ENCODE measurements at places on chromosomes 4 and X. TPM values are rescaled to one million over a fixed set of nuclear protein-coding genes. Genes with fewer than 3 reads are reported as not detected.

The GAGE1 gene
- total RNA-seq: not detected

The GAGE12H gene
- total RNA-seq: not detected

The TTC29 gene
- total RNA-seq: not detected

The UGT8 gene
- total RNA-seq: 0.62 TPM

The VCX3A gene
- not detected for total RNA-seq

The TRIM75 gene
- total RNA-seq: not detected

The NLGN4X gene
- not detected for total RNA-seq

The RRAGB gene
- 13.1 TPM for total RNA-seq

The FAM47C gene
- total RNA-seq: not detected

The EGFL6 gene
- not detected for total RNA-seq

The ASB12 gene
- total RNA-seq: 0.22 TPM

The WDR13 gene
- total RNA-seq: 49.1 TPM

The ATP2B3 gene
- total RNA-seq: not detected

The F8A1 gene
- total RNA-seq: 19.0 TPM

The FMR1NB gene
- total RNA-seq: not detected

The CDS1 gene
- total RNA-seq: 0.76 TPM

The DNAJB14 gene
- total RNA-seq: 52.1 TPM

The TLR10 gene
- total RNA-seq: 1.1 TPM

The RTL3 gene
- not detected for total RNA-seq

The FAM114A1 gene
- total RNA-seq: 0.50 TPM

The SPINK2 gene
- not detected for total RNA-seq

The FGF13 gene
- total RNA-seq: not detected

The TCEAL6 gene
- not detected for total RNA-seq

The TIMP1 gene
- total RNA-seq: 94.5 TPM

The ASB5 gene
- total RNA-seq: not detected

The SMIM10L2A gene
- total RNA-seq: 0.45 TPM

The TACR3 gene
- total RNA-seq: not detected

The ANK2 gene
- 0.25 TPM for total RNA-seq

The HAND2 gene
- not detected for total RNA-seq

All from T-helper 17 cell (primary cell).